HepG2 (cell line): ENCODE measurements at places on chromosomes 1 and 21. TPM values are rescaled to one million over a fixed set of nuclear protein-coding genes. Genes with fewer than 3 reads are reported as not detected.

The DNAJC28 gene
- 2.5 and 3.3 TPM in 2 replicates for total RNA-seq

The LCE3E gene
- not detected in 2 replicates for total RNA-seq

The REN gene
- not detected in 2 replicates for total RNA-seq

The OR2T12 gene
- total RNA-seq = not detected in 2 replicates

The PTPRU gene
- 11.0 and 21.6 TPM in 2 replicates for total RNA-seq

The LORICRIN gene
- total RNA-seq = not detected in 2 replicates

The LIPI gene
- total RNA-seq = not detected in 2 replicates

The CHI3L1 gene
- 0.13 TPM in 1 of 2 replicates, not detected in the other for total RNA-seq

The C1orf74 gene
- total RNA-seq = 0.71 and 0.98 TPM in 2 replicates

The SPRR2E gene
- total RNA-seq = not detected in 2 replicates

The EVA1C gene
- 0.29 TPM in 1 of 2 replicates, not detected in the other for total RNA-seq

The C8B gene
- total RNA-seq = 3.3 and 8.4 TPM in 2 replicates

The GSTM4 gene
- total RNA-seq = 25.3 and 30.6 TPM in 2 replicates

The TRIM58 gene
- total RNA-seq = not detected in 2 replicates

The SMPDL3B gene
- total RNA-seq = 0.13 and 0.29 TPM in 2 replicates

The SMYD3 gene
- total RNA-seq = 27.7 and 32.9 TPM in 2 replicates
